ENCODE measurements at places on chromosomes 1 and 21.

DNA sequence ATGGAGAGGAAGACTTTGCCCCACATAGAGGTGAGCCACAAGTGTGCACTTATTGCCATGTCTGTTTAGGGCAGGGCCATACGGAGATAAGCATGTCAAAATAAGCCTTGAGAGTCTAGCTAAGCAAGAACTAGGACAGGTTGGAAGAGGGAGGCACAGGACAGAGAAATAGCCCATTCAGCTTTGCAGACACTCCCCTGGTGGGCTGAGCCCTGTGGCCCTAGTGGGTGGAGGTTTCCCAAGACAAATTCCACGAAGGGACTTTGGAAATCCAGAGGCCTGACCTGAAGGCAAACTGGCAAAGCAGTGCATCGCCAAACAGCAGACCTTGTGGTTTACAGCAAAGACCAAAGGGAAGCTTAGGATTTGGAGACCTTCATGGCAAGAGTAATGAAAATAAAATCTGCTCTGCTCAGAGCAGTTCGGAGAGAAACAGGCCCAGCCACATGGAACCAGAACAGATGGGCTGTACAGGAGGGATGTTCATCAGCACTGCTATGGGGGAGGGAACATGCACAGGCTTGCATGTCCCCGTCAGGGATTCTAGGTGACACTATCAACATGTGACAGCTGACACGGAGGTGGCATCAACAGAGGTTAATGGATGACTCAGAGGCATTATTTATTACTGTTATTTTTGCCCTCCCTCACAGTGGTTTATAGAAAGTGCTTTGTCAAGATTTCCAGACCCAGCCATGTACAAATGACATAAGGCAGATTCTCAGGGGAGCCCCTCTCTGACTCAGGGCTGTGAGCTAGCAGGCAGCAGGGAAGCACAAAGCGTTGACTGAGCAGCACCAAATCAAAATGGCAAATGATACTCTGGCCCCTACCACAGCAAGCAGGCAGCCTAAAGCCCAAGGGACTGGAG is 90.1 kb upstream of the IRF2BP2 start:
- DNase-seq = no peak

DNA sequence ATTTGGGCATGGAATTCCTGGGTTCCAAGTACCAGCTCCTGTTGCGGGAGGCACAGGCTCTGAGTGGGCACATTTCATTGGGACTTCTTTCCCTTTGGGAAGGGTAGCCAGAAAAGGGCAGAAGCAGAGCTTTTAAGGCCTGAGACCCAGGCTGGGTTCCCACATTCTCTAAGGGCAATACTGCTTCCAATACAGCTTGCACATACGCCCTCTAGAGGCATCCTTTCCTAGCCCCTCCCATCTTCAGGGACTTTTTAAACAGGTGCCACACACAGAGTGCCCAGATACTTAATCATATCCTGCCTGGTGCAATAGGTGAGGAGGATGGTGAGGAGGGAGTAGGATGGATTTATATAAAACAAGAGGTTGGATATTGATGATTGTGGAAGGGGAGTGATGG is 5.7 kb downstream of the GPR88 start:
- no peak for DNase-seq

DNA sequence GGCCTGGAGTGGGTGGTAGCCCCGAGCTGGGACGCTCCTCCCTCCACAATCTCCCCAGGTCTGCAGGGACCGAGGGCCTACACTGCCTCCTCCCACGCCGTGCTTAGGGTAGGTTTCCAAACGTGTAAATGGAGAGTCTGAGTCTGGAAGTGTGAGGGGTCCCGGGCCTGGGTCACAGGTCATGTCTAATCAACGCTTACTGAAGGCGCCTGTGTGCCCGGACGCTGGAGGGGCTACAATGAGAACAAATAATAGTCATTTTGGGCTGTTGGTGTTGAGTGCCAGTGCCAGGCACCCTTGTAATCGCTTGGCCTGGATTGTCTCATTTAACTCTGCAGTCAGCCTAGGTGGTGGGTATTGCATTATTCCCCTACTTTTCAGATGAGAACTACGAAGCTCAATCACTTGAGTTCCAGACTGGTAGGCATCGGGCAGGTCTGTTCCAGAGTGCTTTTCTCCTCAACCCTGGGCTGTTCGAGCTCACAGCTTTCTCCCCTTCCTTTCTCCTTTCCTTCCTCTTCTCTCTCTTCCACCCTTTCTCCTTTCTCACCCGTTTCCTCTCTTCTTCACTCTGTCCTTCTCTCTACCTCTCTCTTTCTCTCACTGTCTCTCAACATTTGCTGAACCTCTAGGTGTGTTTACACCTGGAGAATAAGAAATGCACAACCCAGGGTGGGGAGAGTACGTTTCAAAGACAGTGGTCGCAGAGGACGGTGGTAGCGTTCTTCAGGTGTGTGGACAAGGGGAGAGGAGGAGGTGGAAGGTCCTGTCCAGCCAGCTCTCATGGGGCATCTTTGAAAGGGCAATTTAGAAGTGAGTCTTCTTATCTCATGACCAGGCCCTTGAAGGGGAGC is 883 bp downstream of the SLC66A1 start:
- DNase-seq = no peak

GRCh38 chr1:233904633-233905415 is at the start of gene SLC35F3:
SLC35F3 (plus strand) TSS chr1:233904676.
- no peak for DNase-seq

DNA sequence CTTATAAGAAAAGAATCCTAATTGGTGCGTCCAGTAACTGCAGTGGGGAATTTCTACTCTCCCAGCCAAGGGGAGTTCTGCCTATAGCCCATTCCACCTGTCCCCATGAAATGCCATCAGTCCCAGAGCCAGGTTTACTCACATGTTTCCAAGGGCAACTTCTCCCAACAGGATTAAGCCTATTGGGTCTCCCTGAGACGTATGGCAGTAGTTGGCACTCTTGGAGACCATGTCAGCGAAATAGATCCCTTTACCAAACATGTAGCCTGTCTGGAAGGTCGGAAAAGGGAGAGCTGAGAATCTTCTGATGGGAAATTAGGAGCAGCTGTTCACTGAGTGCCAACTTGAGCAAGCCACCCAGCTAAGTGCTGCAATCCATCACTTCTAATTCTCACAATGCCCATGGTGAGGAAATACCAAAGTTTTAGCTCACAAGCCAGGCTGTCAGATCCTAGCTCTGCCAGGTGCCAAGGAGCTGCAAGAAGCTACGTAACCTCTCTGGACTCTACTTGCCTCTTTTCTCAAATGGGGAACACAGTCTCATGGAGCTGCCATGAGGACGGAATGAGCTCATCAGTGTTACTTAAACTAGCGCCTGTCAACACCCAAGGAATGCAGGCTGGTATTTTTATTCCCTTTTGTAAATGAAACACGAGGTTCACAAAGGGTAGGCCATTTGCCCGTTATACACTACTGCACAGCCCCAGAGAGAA is 43.9 kb downstream of the PARP1 start:
- DNase-seq = no peak

DNA sequence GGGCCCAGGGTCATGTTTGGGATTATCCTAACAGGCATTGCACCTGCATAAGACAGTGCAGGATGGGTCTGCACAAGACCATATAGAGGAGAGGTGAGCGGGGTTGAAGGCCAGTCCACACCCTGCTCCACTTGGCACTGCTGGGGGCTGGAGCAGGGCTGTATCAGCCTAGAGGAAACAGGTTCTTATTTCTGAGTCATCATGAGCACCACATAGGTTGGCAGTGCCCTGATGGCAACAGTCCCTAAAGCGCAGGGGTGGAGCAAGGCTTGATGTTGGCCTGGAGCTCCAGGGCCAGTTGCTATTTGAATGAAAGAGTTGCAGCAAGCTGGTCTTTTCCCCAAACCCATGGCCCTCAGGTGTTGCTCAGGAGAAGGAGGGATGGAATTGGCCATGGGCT is 29.8 kb upstream of the BMP8B start:
- DNase-seq = no peak

- DNase-seq = no peak
These were observed 122.9 kb upstream of the ERG start for GRCh38 chr21:38621132-38621531.

DNA sequence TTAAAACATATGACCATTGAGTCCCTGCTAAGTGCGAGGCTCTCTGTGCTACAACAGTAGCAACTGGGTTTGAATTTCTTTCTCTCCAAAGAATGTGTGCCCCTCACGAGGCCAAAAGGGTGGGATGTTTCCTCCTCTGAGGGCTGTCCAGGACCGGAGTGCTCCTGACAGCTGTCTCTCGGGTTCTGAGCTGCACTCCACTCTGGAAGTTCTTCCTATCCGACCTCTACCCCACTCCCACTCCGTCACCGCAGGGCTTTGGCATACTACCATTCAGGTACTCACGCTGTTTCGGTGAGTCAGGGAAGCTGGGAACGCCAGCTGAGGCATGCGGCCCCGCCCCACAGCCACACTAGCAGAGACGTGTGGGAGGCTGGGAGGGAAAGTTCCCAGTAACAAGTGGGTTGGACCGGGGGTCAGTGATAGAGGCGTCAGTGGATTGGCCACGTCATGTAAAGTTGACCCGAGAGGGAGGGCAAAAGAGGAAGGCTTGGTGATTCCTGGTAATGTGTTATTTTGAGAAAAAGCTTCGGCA is 705 bp upstream of the SLC50A1 start:
- DNase-seq = no peak

DNA sequence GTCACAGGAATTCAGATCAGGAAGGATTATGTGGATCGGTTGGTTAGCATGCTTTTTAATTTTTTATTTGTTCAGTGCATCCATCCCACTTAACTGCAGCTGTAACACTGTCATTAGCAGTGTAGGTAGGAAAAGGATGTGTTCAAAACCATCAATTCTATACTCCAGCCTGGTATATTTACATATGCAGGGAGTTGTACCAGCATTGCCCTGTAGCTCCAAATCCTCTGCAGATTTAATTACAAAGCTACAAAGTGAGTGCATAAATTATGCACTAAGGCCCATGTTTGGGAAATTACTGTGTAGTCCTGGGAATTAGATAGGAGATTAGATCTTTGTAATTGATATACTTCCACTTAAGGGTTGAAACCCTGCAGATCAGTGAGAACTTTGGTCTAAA is 15.9 kb upstream of the OSBPL9 start:
- DNase-seq = no peak

DNA sequence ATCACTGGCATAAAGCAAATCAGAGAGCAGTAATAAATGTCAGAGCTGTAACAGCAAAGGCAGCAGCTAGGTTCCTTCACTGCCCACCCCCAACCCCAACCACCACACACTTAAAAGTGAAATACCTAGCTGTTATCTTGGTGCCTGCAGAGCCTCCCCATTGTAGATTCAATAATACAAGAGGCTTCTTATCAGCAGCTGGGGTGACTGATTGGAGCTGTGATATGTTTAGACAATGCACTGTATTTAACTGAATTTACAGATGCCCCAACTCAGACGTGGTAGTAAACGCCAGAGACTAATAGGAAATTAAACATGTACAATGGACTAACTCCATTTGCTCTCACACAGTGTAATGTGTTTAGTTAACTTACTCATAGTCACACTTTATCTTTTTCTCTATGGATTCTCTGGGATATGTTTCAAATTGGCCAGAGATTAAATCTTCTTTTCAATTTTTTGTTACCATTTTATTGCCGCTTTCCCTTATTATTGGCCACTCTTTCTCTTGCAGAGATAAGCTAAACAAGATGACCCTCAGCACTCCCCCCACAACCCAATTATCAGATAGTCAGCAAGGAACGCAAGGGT is 117.1 kb downstream of the ESRRG start:
- no peak for DNase-seq

GRCh38 chr1:172469717-172470116 is 25.8 kb upstream of the PIGC start:
- no peak for DNase-seq

DNA sequence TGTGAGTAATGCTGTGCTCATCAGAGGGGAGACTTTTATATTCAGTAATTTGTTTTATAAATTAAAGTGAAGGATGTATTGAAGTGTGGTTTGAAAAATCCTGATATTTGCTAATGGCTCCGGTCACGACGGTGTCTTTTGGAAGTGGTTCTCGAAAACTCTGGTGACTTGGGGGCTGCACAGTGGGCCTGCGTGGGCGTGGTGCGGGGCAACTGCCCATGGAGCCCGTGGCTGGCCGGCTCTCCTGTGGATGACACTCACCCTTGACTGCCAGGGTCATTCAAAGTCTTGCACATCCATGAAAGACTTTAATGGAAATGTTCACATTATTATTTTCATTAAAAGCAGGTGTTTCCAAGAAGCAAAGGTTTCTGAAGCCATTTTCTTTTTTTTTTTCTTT is 7.7 kb downstream of the FAAP20 start:
- DNase-seq = no peak

- no peak for DNase-seq
These were observed 84.0 kb downstream of the PHTF1 start for GRCh38 chr1:113675302-113675701.

- DNase-seq = no peak
These were observed 257.5 kb downstream of the LRRC40 start for GRCh38 chr1:69947837-69948236.

DNA sequence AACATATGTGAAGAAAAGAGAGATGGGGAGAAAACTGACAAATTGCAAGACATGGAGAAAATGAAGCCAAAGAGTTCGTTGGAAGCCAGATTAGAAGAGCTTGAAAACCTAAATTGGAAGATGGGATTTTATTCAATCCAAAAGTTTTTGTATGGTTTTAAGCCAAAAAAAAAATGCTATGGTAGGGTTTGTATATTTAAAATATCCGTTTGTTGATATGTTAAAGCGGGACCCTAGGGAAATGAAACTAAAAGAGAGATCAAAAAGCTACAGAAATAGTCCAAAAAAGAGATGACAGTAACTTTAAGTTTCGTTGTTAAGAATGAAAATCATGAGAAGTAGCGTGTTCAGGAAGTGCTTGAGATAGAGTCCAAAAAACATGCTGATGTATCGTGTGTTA is 617.7 kb upstream of the ADGRL2 start:
- DNase-seq = no peak

Measured in stimulated activated CD8-positive, alpha-beta memory T cell treated with anti-CD3 and anti-CD28 coated beads, Interleukin-4, amount 100 ng/mL, for 1 hour (primary cell).